ENCODE measurements at places on chromosomes 16 and 17.

DNA sequence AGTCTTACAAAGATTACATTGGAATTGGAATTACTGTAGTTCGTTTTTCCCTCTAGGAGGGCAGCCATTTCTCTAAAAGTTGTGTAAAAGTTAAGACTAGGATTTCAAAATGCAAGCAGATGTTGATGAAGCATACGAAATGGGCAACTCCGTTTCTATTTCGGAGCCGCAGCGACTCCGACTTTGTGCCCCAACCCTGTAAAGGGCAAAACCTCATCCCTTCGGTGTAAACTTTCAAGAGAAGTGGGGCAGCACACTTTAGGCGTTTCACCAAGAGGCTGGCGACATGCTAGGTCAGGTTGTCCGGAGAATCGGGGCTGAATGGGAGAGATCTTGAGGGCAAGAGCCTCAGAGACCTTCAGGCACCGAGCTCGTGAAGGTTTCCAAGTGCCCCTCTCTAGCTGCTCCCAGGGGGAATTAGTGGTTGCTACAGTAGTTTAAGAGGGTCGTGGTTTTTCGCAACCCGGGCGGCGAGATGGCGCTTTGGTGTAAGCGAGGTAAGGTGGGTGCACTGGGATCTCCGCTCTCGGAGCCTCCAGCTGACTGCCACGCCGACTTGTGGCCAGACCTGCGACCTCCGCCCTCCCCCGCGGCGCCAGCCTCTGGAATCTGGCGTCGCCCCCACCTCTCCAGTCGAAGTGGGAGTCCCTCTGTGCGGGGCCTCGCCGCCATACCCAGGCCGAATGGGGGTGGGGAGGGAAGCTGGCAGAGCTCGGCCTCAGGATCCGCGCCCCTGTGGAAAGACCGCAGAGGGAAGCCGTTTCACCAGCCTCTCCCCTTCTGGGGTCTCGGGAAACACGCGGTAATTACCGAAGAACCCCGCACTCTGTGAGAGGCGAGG lies 1.0 kb upstream of the HEXIM2 start:
- no peak for DNase-seq

- no peak for DNase-seq
These were observed 2.6 kb downstream of the TMEM220 start for GRCh38 chr17:10727192-10727591.

DNA sequence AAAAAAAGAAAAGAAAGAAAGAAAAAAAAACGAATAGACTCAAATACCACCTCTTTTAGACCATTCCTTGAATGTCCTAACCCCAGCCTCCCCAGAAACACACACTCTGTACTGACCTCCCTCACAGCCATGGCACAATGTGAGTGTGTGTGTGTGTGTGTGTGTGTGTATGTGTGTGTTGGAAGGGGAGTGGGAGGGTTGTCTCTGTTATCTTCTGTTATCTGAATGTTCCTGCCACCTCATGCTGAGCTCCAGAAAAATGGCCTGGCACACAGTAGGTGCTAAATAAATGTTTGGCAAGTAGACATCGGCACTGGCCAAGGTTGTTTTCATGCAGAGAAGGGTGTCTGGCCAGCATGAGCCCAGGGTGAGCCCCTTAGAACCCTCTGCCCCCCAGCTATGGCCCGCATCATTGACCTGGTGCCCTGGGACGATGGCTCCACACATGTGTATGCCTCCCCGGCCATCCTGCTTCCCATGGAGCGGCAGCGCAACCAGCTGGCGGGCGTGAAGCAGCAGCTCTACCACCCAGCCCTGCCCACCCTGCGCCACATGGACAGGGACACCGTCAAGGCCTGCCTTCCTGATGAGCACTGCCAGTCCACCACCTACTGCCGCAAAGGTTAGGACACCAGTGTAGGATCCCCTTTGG lies 6.6 kb upstream of the CNGB1 start:
- DNase-seq = no peak

DNA sequence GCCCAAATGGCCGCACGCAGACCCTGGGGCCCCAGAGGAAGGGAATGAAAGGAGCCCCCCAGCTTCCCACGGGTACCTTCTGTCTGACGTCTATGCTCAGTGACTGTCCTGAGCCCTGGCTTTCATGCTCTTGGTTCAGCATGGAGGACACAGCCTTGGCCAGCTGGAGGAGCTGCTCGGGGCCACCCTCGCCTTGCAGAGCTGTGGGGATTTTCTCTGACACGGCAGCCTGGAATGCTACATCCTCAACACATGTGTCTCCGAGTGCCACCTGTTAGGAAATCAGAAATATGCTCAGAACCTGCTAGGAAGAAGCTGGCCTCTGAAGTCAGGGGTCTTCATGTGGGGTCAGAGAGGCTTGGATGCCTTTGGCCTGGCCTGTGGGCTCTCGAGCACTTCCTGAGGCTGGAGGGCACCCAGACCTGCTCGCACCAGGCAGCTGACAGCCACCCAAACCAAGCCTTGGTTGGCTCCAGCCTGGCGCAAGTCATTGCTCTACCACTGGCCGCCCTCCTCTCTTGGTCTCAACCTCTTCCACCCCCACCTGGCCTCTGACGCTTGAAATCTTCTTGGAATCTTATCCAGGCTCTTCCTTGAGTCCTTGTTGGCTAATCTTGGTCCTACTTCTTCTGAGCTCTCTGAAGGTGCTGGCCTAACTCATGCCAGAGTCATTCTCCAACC lies 63.7 kb upstream of the BCO1 start:
- DNase-seq = peak; percentile 12
